NCI-H82 (cell line): ENCODE measurements at places on chromosomes 3 and 15.
A peak's percentile ranks its signal among the peaks of the same experiment; 100 is the strongest.

- peak; percentile 60 for DNase-seq
These were observed 4.9 kb upstream of the IL17RD start for GRCh38 chr3:57169872-57170623.

DNA sequence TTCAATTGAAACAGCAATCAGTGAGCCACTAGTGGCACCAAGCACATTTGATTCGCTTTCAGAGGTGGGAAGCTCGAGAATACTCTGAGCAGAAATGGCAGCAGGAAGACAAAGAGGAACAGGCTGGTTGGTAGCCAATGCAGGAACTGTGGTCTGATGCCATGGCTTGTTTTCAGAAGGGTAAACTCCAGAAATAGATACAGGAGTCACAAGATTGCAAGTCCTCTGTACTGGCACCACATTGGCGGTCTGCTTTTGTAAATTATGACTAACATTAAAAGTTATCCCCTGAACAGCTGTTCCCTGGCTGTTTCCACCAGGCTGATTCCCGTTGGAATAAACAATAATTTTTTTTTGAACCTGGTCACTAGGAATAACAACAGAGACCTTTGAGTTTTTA, 35.5 kb downstream of the USF3 start:
- no peak for DNase-seq

GRCh38 chr3:48623851-48624547, 2.4 kb upstream of the TMEM89 start:
- DNase-seq = no peak

GRCh38 chr3:147407498-147408187, 1.3 kb upstream of the ZIC4 start:
- no peak for DNase-seq

- DNase-seq = peak; percentile 1
These were observed 699.9 kb upstream of the ZNF385D start for GRCh38 chr3:22450786-22451400.

GRCh38 chr3:44186712-44187111, 55.0 kb upstream of the TOPAZ1 start:
- DNase-seq = no peak

DNA sequence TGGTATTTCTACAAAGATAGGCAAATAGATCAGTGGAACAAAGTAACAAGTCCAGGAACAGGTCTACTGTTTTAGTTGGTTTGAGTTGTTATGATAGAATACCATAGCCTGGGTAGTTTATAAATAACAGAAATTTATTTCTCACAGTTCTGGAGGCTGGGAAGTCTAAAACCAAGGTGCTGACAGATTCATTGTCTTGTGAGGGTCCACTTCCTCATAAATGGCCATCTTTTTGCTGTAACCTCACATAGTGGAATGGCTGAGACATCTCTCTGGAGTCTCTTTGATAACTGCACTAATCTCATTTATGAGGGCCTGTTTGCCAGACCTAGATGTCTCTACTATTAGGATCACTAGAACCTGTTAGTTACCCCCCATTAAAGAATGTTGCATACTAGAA, 152.3 kb upstream of the MYRIP start:
- DNase-seq = no peak

DNA sequence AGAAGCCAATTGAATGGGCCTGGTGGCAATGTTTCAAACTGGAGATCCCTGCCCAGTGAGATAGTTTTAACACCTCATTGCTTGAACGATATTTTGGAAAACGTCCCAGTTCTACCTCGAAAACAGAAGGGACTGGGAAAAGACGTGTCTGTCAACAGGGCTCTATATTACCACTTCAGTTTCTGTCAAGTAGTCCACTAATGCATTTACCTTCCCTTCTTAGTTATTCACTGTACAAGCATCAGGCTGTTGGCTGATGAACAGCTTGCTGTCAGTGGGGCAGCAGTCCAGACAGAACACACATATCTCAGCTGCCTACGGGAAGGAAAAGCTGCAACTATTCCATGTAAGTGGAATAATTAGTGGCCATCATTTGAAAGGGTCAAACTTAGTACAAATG, 794.7 kb upstream of the GBE1 start:
- DNase-seq = no peak

- DNase-seq = no peak
These were observed 3.8 kb downstream of the SERPINI1 start for GRCh38 chr3:167739190-167739810.

DNA sequence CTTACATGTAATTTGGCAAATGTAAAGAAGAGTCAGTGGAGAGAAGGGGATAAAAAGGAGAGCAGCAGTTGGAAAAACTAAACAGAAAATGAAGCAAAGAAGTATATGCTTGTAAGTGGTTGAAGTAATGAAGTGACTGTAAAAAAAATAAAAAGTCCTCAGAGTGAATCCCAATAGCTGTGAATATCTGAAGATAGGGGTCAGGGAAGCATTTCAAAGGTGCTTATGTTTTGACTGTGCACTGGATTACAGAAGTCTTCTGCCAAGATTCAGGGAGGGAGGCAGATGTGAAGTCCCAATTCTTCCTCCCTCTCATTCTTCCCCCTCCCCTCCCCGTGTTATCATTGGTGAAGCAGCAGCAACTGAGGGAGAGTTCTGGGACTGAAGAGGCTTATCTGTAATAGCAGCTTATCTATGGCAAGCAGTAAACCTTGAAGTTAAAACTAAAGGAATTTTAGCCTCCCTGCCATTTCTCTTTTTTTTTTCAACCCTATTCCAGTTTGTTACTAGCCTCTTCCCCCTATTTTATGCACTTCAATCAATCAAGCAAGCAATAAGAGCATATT, 597.9 kb downstream of the IGSF11 start:
- DNase-seq = peak; percentile 73

- no peak for DNase-seq
These were observed 44.5 kb downstream of the OXNAD1 start for GRCh38 chr3:16309558-16309957.

DNA sequence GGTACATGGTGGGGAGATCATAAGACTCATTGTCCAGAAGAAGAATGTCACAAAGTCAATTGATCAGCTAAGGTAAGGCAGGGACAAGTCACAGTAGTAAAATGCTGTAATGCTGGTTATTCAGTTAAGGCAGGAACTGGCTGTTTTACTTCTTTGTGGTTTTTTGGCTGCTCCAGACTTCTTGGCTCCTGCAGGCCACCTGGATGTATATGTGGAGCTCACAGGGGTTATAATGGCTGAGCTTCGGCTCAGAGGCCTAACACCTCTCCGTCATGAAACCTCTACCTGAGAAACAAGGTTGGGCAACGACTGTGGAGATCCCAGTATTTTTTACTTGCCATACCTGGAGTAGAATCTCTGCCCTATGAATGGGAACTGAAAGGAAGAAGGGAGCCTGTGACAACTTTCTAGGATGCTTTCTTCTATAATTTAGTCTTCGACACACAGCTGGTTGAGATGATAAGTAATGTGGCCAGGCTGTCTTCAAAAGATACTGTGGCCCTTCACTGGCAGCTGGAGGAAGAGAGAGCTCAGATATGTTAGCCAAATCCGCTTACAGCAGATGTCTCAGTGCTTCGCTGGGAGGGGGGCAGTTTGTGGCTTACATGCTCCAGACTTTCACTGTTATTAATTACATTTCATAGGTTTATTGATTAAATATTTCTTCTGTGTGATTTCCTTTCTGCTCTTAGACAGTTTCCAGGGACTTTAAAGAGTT, 887.8 kb downstream of the IGSF11 start:
- DNase-seq = peak; percentile 96

- DNase-seq = no peak
These were observed 8.1 kb upstream of the PHC3 start for GRCh38 chr3:170189398-170190256.

DNA sequence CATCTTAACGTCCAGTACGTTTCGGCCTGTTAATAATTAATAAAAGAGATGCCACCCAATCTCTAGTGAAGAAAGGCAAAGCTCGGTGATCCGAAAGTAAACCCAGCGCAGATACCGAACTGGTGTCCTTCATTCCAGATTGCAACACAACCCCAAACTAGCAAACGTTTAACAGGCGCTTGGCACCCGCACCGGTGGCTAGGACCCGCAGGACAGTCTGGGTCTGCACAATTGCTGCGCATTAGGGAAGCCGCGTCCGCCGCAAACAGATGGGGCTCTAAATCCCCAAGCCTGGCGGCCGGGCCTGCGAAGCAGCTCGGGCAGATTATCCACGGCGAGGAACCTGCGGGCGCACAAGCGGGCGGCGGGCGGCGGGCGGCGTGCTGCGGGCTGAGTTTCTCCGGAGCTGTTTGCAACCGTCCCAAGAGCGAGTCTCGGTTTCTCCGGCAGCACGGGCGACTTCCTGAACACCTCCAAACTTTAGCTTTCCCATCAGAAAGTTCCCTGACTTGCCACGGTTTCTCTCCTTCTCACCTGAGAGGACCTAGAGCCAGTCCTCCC, 112.1 kb upstream of the ICE2 start:
- DNase-seq = peak; percentile 94

- no peak for DNase-seq
These were observed 136.7 kb downstream of the GBE1 start for GRCh38 chr3:81624756-81625155.

DNA sequence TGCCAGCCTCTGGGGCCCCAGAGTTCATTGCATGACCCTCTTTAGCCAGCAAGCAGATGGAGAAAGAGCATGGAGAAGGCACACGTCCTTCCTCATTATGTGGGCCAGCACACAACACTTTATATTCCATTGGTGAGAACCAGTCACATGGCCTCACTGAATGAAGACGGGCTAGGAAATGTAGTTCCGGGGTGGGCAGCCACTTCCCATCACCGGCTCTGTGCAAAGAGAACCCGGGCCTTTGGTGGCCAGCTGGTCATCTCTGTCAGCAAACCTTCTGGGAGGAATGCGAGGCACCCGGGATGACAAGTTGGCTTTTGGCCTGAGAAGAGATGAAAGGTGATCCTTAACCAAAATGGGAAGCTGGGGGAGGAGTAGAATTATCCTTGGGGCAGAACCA, 90.2 kb upstream of the VGLL4 start:
- no peak for DNase-seq

GRCh38 chr3:4999531-5000184, 20.4 kb downstream of the BHLHE40 start:
- DNase-seq = peak; percentile 14

DNA sequence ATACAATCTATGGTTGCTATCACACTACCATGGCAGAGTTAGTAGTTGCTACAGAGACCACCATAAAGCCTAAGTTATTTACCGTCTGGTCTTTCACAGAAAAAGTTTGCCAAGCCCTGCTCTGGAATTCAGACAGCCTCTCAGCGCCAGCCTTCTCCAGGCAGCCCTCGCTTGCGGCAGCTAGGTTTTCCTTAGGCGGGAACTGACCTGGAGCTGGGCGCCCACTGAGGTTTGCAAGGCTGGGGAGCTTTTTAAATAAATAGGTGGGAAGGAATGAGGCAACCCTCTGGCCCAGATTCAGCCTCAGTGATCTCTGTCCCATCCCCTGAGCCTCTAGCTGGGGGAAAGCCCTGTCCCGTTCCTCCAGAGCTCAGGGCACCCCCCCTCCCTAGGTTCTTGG, 1.2 kb downstream of the CTSH start:
- DNase-seq = no peak

DNA sequence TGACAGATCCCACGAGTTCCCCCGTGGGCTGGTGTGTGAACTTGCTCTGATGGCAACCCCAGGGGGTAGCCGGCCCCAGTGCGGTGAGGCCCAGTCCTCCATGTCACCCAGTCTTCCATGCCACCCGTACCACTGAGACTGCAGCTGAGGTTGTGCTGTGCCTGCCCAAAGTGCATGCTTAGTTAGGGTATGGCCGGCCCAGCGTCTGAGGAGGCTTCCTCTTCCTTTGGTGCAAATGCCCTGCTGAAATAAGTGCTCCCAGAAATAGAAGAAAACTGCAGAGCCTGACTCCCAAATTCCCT, 31.5 kb downstream of the MGLL start:
- no peak for DNase-seq

GRCh38 chr3:187871204-187871591, 125.9 kb upstream of the BCL6 start:
- DNase-seq = no peak

- DNase-seq = no peak
These were observed 110.4 kb upstream of the PFN2 start for GRCh38 chr3:150081084-150081483.

DNA sequence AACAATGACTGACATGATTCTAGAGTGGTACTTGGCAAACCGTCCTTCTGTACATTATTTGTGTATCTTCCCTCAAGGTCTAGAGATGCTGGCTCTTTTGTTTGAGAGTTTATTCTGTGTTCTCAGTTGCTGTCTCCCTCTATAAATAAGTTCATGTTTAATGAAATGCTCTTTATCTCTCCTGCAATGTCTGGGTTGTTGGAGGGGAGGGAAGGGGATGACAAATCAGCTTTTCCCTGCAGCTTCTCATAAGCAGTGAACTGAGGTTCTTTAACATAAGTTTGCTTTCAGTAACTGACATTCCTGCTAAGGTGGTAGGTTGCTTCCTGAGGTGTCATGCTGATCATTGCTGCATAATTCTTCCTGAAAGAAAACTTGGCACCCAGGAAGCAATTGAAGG, 21.8 kb downstream of the ITPR1 start:
- no peak for DNase-seq

- no peak for DNase-seq
These were observed 429.5 kb downstream of the NAALADL2 start for GRCh38 chr3:175288621-175289020.

GRCh38 chr15:89067751-89068150, 20.5 kb upstream of the ABHD2 start:
- no peak for DNase-seq

DNA sequence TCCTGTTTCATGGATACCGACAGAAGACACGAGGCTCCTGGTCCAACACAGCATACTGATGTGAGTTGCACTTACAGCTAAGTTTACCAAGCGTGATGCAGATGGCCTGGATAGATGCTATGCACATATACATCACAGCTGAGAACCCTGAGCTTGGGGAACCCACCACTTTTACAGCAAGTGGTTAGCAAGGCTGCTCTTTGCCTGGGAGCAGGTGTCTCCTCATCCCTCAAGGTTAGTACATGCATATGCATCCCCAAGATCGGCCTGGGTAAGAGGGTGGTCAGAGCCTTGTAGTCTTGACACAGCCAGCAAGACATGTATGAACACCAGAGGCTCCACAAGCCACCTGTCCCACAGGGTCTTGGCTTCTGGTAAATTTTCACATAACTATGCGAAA, 28.3 kb downstream of the LRRC2 start:
- no peak for DNase-seq

DNA sequence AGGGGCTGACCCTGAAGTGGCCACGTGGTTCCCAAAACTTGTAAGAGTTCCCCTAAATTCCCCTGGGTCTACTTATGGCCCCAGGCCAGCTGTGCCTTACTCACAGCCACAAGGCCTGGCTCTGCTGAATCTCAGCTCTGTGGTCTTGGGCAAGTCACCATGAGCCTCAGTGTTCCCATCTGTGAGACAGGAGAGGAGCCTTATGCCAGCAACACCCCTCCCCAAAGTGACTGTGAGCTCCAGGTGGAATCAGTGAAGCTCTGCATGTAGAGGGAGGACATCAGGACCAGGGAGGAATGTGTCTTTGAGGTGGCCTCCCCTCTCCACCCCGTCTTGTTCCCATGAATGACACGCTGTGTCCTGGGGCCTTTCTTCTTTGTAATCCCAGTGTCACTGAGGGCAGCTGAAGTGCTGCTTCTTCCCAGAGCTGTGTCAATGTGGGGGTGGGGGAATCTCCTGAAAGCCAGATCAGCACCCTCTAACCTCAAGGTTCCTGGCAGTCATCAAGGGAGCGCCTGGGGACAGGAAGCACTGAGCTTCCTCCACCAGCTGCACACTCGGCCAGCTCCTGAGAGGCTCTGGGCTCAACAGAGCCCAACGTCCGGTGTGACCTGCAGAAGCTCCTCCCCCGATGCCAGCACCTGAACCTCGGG, 258.9 kb downstream of the UACA start:
- DNase-seq = peak; percentile 24
